Activated CD8-positive, alpha-beta T cell treated with anti-CD3 and anti-CD28 coated beads for 36 hours (primary cell): ENCODE measurements at places on chromosomes 16 and 17. TPM values are rescaled to one million over a fixed set of nuclear protein-coding genes. Genes with fewer than 3 reads are reported as not detected.

Gene JUP
- 1.5 TPM for total RNA-seq

Gene TEX14
- total RNA-seq: 0.31 TPM

Gene CRYBA1
- not detected for total RNA-seq

Gene FZD2
- 0.22 TPM for total RNA-seq

Gene UNKL
- 32.4 TPM for total RNA-seq

Gene NRN1L
- total RNA-seq: 0.83 TPM

Gene SEZ6L2
- total RNA-seq: 0.11 TPM

Gene KRT17
- total RNA-seq: not detected

Gene KRTAP16-1
- not detected for total RNA-seq

Gene SLFN12
- 6.3 TPM for total RNA-seq

Gene HOXB8
- not detected for total RNA-seq

Gene TBC1D26
- total RNA-seq: 0.68 TPM

Gene SGCA
- 0.34 TPM for total RNA-seq

Gene NME4
- total RNA-seq: 24.2 TPM

Gene OR4D1
- 0.22 TPM for total RNA-seq

Gene ZNF747
- total RNA-seq: 7.9 TPM
